Stimulated activated CD8-positive, alpha-beta memory T cell treated with anti-CD3 and anti-CD28 coated beads, Interleukin-4, amount 100 ng/mL, for 48 hours (primary cell): ENCODE measurements at places on chromosomes 16 and 17.

DNA sequence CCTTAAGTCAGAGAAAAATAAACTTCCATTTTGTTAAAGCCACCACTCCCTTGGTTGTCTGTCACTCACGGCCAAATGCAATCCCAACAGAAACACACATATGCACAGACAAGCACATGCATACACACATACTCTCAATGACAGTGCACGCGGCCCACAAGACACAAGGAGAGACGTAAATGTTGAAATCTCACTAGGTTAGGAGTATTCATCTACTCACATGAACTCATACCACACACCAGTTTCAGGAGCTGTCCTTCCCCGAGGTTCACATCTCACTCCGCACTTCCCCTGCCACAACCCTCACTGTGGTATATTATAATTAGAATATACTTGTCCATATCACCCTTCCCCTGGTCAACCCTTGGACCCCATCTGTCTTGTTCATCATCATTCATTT lies 30.5 kb upstream of the CRYBA1 start:
- no peak for DNase-seq

DNA sequence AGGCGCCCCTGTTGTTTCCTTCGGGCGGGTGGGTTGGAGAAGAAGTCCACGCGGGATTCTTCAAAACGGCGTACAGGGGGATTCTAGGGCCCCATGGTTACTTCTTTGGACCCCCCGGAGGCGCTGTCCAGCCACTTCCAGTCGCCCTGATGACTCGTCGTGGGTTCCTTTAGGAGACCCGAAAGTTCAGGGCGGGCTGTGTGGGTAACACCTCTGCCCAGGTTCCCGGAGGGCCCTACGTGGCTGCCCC lies 716 bp upstream of the HIC1 start:
- DNase-seq: no peak

GRCh38 chr17:44092051-44092450 lies 21.5 kb downstream of the G6PC3 start:
- no peak for DNase-seq

DNA sequence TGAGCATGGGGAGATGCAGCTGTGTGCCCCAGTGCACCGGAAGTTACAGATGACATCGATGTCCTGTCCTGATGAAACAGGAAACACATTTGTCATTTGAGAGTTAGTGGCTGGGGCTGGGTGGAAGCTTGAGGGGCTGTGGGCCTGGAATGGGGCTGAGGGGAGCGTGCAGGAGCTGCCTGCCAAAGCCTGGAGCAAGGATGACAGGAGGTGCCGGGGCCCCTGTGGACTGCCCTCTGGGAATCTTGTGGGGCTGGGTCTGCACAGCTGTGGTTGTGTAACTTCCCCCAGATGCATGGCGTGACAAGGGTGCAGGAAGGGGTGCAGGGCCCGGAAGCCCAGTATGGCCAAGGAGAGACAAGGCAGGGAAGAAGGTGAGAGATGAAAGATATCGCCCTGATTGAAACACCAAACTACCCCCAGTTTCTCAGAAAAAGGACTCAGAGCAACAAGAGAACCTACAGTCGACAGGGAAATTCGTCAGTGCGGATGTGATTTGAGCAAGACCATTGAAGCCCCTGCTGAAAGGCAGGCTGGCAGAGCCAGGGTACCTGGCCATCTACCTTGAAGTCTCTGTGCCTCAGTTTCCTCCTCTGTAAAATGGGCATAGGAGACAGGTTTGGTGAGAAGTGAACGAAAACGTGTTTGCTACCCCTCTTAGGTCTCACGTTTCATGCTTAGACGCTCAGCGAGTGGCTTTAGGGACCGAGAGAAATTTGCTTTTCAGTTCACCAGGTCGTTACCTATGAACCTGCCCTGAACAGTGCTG lies 8.8 kb downstream of the MMP25 start:
- DNase-seq: no peak

GRCh38 chr17:54982399-54982798 lies 13.8 kb downstream of the STXBP4 start:
- no peak for DNase-seq

DNA sequence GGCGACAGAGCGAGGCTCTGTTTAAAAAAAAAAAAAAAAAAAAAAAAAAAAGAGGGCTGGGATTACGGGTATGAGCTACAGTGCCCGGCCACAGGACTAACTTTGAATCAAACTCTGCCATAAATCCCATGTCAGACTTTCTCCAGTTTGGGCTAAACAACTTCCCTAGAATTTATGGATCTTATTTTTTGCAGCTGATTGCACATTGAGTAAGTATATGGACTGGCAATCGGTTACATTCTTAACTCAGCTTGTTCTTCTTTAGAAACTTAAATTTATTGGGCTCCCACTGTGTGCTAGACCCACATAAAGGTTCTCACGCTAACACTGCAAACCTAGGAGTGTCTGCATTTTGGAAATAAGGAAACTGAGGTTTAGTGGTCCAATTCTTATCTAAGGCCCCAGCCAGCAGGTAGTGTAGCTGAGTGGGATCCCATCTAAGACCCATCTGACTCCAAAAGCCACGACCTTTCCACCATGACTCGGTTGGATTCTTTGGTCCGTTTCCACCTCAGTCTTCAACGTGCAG lies 718 bp upstream of the CBFB start:
- no peak for DNase-seq

- DNase-seq: no peak
Observed at GRCh38 chr16:2090777-2091546, 43.2 kb downstream of the TSC2 start.

- no peak for DNase-seq
Observed at GRCh38 chr17:12388226-12388625, 277.5 kb upstream of the MYOCD start.

GRCh38 chr16:1963806-1964505 lies 670 bp downstream of the RPS2 start:
- peak; percentile 65 for DNase-seq

GRCh38 chr17:65694601-65695000 lies 133.2 kb upstream of the AXIN2 start:
- DNase-seq: no peak
